Caudate nucleus (tissue), 63 donors: ENCODE measurements at places on chromosomes 13 and 19.

DNA sequence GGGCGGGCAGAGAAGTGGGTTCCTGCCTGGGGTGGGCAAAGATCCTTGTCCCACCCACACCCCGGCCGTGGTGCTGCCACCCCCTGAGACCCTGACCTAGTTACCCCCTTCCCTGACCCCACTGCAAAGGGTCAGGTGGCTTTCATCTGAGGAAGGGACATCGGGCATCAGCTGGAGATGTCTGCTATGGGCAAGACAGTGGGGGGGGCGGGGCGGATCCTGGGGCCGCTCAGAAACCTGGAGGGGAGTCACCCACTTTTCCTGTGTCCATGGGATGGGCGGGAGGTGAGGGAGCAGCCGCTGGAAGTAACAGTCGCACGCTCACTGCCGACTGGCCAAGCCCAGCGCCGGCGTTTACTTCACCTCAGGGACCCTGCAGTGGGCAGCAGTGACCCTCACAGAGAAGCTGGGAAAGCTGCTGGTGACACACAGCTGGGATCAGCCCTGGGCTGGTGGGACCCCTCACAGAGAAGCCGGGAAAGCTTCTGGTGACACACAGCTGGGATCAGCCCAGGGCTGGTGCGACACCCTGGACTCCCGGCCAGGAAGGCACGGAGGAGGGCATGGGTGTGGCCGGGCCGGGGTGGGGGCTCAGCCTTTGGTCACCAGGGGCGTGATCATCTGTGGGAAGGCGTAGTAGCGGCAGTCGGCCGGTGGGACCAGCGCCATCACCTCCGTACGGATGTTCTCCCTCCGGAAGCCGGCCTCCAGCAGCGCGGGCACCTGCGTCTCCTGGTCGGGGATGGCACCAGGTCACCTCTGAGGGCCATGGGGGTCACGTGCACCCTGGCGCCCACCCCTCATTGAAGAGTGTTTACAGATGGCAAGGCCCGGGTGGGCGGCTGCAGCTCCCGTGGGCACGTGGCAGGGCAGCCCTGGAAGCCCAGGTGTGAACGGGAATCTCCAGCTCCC lies 4.3 kb downstream of the GAMT start:
- DNase-seq, result no peak

GRCh38 chr13:36430247-36431203 lies 1.8 kb upstream of the CCNA1 start:
- DNase-seq, result no peak

GRCh38 chr19:51926784-51927741 lies at the start of gene ZNF613:
Gene ZNF613 (plus strand): TSS chr19:51927472. CDS start chr19:51936221, 8,749 bp downstream.
- DNase-seq, result peak; percentile 84

DNA sequence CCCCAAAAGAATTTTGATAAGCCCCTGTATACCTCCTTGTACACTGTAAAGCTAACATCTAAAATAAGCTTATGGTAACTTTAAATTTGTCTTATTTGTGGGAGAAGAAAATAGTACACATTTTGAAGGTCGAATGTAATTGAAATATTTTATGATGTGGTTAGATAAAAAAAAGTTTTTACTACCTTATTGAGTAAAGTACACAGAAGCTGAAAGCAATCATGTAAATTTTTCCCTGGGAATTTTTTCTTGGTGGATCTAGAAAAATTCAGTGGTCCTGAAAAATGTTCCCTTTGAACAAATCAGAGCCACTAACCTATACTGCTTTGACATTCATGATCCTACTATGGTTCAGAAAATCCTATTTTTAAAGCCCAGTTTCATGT lies 46.9 kb downstream of the SIPA1L3 start:
- no peak for DNase-seq

- no peak for DNase-seq
Measured at GRCh38 chr19:56110515-56111448, 10.3 kb downstream of the ZNF787 start.

GRCh38 chr19:18450021-18450930 lies 12.3 kb upstream of the ISYNA1 start:
- no peak for DNase-seq

DNA sequence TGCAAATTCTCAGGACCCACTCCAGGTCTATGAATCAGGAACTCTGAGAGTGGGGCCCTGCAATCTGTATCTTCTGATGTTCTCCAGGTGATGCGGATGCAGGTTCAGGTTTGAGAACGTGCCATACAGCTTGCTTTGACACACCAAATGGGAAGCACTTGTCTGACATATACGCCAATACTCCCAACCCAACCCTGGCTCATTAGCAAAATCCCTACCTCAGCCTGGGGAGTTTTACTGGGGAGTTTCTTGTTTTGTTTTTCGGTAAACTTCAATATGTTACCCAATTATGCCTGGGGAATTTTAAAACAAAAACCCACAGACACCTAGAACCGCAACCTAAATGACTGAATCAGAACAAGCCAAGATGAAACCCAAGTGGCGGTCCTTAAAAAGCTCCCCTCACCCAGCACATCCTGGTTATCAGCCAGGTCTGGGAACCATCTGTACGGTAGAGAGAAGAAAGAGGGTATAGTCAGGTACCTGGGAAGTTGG lies 41.2 kb downstream of the ABCC4 start:
- no peak for DNase-seq

GRCh38 chr13:113875837-113876281 lies 12.0 kb upstream of the GAS6 start:
- DNase-seq, result no peak

DNA sequence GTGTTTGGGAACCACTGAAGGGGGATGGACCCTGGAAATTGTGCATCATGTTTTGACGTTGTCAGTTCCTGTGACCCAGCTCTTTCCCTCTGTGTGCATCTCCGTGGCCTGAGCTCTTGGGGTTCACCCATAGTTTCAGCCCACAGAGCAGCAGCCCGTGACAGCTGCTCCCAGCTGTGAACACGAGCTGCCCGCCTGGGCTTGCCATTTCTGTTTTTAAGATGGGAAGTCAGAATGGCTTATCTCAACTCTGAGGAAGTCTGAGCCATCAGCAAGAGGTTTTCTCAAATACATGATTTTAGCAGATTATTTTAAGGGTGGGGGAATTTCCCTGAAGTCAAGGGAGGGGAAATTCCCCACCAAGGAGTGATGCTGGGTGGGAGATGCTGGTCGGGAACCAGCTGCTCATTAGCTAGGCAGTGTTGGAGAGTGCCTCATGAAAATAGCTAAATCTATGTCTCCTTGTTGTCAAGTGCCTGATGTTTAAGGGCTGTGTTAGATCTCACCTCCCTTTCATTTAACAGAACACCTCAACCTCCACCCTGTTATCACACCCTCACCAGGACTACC lies 34.8 kb upstream of the C1QTNF9 start:
- DNase-seq, result no peak

- no peak for DNase-seq
Measured at GRCh38 chr13:80036845-80037504, 304.0 kb downstream of the SPRY2 start.
